ENCODE measurements at places on chromosomes 7 and 10.
A peak's percentile ranks its signal among the peaks of the same experiment; 100 is the strongest.

- no peak for DNase-seq
Measured at GRCh38 chr7:121079425-121080169, 91.1 kb downstream of the CPED1 start.

DNA sequence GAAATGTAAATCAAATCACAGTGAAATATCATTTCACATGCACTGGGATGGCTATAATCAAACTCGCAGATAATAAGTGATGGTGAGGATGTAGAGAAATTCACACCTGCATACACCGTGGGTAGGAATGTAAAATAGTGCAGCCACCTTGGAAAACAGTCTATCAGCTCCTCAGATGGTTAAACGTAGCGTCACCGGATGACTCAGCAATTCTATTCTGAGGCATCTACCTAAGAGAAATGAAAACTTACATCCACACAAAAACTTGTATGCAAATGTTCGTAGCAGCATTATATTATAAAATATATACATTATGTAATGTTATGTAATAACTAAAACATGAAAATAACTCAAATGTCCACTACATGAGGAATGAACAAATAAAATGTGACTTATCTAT, 38.9 kb downstream of the SH3PXD2A start:
- no peak for DNase-seq

- DNase-seq: peak; percentile 12
Measured at GRCh38 chr7:88759230-88760135, at the start of gene ZNF804B. Gene ZNF804B (plus strand): TSS chr7:88759700. CDS start chr7:88759977, 277 bp downstream.

DNA sequence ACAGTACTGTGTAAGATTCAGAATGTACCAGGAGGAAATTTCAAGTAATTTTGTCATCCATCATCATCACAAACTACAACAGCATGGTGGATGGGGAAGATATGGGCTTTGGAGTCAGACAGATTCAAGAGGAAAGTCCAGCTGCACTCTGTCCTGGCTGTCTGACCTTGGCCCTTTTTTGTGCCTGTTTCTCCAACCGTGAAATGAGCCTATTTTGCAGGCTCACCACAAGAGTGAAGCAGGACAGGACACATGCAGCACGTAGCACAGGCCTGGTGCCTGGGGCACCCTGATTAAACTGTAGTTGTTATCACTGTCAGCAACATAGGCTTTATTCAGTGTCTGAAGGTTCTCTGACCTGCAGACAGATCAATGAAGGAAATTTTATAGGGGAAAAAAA, 37.6 kb downstream of the RHOBTB1 start:
- DNase-seq: no peak

- DNase-seq: no peak
Measured at GRCh38 chr10:102159051-102159597, 6.9 kb downstream of the NOLC1 start.

All from activated naive CD8-positive, alpha-beta T cell treated with anti-CD3 and anti-CD28 coated beads for 36 hours (primary cell).